Stimulated activated CD4-positive, alpha-beta T cell treated with anti-CD3 and anti-CD28 coated beads, TNF-alpha, amount 100 ng/mL, for 1 hour (primary cell): ENCODE measurements at places on chromosomes 4 and X.

- no peak for DNase-seq
These were observed 158.0 kb upstream of the CTSO start for GRCh38 chr4:156111686-156112085.

DNA sequence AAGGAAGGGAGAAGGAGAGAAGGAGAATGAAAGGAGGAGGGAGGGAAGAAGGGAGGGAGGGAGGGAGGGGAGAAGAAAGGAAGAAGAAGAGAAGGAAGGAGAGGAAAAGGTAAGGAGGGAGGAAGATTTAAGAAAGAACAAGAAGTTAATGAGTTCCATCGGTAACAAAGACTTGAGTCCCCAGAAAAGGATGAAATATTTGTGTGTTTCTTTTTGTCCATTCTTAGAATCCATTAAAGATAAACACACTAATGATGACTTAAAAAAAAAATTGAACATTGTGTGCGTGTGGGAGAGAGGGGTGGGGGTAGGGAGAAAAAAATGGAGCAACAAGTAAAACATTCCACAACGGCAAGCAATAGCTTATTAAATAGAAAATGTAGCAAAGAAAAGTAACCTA lies 131.4 kb downstream of the THOC2 start:
- DNase-seq = no peak

DNA sequence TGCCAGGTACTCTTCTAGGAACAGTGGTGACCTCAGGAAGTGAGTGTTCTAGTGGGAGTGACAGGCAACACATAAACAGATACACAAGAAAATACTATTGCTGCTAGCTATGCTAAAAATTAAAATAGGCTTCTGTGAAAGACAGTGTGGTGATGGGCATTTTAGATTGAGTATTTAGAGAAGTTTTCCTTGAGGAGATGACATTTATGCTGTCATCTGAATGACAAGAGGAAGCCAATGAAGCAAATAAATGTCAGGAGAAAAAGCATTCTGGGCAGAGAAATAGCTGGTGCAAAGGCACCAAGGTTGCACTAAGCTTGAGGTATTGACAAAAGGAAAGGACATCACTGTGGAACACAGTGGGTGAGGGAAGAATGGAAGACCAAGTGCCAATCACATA lies 18.0 kb downstream of the NDNF start:
- DNase-seq = no peak

DNA sequence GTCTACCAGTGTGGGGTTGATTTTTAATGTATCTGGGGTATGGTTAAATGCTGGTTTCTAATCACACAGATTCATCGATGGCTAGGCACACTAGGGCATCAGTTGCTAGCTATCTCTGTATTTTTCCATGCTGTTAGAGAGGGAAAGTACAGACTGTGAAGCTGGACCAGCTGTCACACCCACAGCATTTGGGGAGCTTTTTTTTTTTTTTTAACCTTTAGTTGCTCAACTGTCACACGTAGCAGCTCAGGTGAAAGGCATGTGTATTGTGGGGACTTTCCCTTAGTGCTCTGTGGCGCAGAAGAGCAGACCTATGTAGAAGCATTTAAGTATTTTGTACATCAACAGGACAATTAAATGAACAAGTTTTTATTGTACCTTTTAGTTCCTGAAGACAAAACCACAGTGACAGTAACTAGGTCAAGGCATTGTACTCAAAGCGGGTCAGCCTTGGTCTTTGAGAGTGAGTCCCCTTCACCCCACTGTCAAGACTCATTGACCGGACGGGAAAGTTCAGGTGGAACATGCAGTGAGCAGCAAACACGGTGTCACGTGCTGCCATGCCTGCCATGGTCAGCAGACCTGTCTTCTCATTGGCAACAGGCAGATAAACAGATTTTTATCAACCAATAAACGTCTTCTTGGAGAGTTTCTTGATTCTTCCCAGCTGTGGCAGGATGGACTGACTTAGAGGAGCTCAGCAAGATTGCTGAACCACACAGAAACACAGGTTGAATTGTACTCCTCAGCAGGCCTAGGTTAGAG lies 65.3 kb downstream of the CASP3 start:
- no peak for DNase-seq

- no peak for DNase-seq
These were observed 14.3 kb downstream of the ANTXR2 start for GRCh38 chr4:80058740-80059139.

DNA sequence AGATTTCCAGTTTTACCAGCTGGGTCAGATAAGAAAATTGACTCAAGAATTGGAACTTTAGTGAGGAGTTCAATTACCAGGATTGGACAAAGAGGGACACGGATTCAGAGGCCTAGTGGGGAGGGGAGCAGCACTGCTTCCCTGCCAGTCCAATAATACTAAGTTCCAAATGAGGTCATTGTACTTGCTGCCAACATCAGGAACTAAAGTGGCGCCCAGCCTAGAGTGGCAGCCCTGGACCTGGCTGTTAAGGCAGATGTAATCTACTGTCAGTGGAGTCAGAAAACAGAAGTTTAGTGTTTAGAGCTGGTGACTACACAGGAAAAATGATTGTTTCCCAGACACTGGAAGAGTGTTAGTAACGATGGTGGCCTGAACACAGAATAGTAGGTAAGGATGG lies 42.7 kb upstream of the RAPGEF2 start:
- no peak for DNase-seq

DNA sequence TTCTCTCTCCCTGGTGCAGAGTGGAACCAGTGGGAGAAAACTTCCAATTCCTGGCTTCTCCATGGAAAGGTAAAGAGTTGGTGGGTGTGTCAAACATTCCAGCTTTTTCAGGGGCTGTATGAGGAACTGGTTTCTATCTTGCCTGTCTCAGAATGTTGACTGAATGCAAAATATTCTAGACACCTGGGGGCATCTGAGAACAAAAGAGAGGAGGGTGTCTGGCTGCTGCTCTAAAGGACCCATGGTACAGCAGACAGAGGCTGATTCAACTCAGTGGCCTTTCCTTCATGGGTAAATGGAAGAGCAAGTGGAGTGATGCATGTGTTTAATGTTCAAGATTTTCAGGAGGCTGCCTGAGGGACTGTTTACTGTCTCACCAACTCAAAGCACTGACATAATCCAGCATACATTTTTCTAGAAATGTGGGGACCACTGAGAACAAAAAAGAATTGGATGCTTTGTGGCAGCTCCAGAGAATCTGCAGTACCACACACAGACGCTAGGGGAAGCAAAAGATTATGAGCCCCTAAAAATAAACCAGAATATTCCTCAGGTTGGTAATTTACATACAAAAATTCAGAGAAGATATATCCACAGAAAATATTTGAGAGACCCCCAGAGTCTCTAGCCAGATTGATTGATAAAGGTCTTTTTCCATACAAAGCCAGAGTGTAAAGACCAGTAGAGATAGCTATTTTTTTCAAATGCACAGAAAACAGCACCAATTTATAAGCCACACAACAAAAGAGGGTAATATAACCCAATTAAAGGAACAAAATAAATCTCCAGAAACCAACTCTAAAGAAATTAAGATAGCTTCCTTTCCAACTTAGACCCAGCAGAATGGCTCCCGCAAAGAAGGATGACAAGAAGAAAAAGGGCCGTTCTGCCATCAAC lies 48.0 kb upstream of the STARD8 start:
- no peak for DNase-seq

DNA sequence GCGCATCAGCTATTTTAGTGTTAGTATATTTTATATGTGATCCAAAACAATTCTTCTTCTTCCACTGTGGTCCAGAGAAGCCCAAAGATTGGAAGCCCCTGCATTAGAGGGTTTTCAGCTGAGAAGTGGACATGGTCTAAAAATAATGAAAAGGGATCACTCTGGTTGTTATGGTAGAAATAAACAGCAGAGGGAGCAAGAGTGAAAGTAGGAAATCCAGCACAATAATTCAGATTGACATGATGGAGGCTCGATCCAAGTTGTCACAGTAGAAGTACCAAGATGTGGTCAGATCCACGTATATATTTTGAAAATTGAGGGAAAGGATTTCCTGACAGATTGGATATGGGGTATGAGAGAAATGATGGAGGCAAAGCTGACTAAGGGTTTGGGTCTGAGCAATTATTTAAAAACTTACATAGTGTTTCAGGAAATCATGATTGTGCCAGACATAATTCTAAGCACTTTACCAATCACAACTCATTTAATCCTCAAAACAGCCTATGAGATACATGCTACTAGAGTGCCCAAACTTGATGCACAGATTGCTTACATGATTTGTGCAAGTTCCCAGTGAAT lies 17.0 kb upstream of the TMEM144 start:
- no peak for DNase-seq

DNA sequence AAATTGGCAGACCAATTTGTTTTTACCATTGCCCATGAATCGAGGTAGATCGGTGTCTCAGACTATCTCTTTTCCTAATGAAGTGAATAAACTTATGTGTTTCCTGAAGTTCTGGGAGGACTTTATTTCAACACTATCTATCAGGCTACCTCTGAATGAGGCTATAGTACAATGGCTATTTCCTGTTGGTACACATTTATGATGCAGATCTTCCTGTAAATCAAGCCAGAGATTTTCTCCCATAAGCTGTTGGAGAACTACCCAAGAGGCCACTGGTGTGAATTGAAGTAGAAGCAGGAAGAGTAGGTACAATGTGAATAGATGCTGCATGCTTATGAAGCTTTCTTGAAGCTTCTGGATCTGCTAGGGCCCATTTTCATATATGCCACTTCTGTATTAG lies 16.0 kb downstream of the TXK start:
- DNase-seq = no peak

DNA sequence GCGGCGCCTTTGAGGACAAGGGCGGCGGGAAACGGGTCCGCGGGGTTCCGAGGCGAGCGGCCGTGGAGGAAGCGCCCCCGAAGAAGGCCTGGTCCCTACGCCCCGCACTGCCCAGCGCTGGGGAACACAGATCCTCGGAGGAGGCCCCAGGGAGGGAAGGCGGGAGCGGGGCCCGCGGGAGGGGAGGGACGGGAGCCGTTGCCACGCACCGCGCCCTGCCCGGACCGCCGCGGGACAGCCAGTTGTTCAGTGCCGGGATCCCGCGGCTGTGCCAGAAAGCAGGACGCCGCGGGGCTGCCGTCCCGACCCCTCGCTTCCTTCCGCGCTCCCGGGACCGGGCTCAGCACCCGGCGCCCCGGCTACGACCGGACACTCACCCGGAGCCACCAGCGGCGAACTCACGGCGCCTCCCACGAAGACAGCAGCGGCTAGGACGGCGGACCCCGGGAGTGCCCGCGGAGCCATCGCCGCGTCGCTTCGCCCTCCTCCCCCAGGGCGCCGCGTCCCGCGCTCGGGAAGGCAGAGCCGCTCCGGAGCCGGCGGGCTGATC lies 278 bp downstream of the RELL1 start:
- no peak for DNase-seq

- DNase-seq = no peak
These were observed 226.0 kb upstream of the PPP1R2C start for GRCh38 chrX:43003939-43004338.
